Breast epithelium (tissue), 4 donors: ENCODE measurements at places on chromosomes 16 and 17. TPM values are rescaled to one million over a fixed set of nuclear protein-coding genes. Genes with fewer than 3 reads are reported as not detected.

VAT1L gene
- total RNA-seq = 0.88 TPM

TBC1D3B gene
- total RNA-seq = 1.9 TPM

DNA sequence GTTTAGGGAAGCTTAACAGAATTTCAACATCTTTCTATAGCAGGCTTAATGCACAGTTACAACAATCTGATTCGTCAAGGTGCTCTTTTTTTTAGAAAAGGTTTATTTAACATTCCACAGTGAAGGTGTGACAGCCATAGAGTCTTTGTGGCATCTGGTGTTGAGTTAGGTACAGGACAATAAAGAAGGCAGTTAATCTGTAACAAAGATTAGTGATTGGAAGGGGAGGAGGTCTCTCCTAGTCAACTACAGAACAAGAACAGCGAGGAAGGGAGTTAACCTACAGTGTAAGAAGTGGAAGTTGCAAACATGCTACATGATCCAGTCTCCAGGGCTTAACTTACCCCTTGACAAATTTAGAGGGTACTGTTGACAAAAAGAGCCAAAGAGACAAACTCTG, 3.0 kb upstream of the ZDHHC7 start:
- DNase-seq = no peak

DNA sequence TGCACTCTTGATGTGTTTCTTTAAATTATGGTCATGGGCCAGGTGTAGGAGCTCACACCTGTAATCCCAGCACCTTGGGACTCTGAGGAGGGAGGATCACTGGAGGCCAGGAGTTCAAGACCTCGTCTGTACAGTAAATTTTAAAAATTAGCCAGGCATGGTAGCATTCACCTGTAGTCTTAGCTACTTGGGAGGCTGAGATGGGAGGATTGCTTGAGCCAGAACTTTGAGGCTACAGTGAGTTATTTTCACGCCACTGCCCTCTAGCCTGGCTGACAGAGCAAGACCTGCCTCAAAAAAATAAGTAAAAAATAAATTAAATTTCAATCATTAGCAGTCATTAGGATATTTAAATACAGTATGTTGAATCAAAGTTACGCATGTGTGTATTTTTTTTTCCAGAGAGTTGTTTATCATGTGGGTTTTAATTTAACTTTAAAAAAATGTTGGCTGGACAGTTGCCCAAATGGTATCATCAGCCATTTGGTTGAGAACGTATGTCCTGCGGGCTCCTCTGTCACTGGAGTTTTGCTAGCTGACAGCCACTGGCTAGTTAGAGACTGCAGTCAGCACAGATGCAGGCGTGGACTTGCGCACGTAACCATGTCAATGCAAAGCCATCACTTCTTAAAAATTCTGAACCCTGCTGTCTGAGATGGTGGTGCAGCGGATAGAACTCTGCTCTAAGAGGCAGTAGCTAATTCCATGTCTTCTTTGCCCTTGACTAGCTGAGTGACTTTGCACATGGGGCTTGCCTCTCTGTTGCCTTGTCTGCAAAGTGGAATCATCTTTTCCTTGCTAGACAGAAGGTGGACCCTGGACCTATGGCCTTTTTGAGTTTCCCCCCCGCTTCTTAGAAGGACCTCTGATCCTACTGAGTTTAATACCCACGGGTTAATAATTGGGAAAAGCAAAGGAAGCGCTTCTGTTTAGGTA, 40.0 kb downstream of the MAPT start:
- DNase-seq = no peak

DNA sequence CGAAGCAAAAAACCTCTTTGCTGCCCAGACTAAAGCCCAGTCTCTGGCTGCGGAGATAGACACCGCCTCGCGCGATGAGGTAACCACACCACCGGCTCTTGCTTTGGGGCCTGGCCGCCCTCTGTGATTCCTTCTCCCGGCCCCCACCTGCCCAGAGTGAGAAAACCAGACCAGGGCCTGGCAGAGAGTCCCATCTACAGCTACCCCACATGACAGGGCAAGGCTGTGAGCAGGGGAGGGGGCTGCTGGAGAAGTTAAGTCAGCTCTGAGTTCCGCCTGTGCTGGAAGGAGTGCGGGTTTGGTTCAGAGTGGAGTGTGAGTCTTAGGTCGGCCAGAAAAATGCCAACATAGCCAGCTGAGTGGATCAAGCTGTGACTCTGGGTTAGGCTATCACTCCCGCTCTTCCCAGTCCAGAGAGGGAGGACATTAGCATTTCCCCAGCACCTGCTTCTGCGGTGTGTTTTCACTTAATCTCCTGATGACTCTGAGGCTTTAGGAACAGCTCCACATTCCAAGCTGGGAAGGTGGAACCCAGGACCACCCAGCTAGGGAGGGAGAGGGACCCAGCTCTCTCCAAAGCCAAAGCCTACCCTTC, 139.0 kb downstream of the RAB11FIP4 start:
- no peak for DNase-seq
